ENCODE measurements at places on chromosomes 16 and 17.

DNA sequence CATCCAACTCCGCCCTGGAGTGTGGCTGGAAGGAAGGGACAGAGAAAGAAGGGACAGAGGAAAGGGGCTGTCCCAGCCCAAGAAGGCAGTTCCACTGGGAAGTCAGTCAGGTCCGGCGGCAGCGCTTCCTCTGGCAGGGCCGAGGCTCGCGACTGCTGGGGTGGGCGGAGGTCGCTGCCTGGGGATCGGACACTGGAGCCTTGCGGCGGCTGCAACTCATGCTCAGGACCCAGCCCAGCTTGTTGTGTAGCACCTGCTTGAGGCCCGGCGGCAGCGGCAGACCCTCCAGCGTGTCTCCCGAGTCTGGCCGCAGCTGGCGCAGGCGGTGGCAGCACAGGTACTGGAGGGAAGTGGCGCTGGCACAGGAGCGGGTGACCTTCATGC lies 4.0 kb upstream of the MRPS34 start:
- no peak for DNase-seq

GRCh38 chr17:31128241-31128640 lies 33.5 kb downstream of the NF1 start:
- no peak for DNase-seq

DNA sequence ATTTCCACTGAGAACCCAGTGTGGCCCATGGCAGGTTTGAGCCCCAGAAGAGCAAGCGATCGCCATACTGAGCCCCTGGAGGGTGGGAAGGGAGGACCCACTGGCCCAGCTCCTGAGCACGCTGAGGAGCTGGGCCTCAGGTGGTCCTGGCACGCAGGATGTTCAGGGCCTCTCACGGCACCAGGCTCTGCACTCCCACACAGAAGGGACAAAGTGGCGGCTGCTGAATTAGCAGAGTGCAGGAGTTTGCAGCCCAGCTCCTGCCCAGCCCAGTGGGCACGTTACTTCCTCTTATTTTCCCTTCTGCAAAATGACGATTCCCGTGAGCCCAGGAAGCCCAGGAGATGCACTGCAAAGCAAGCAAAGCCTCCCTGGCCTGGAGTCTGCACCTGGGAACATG lies 42.3 kb upstream of the MTSS2 start:
- no peak for DNase-seq

DNA sequence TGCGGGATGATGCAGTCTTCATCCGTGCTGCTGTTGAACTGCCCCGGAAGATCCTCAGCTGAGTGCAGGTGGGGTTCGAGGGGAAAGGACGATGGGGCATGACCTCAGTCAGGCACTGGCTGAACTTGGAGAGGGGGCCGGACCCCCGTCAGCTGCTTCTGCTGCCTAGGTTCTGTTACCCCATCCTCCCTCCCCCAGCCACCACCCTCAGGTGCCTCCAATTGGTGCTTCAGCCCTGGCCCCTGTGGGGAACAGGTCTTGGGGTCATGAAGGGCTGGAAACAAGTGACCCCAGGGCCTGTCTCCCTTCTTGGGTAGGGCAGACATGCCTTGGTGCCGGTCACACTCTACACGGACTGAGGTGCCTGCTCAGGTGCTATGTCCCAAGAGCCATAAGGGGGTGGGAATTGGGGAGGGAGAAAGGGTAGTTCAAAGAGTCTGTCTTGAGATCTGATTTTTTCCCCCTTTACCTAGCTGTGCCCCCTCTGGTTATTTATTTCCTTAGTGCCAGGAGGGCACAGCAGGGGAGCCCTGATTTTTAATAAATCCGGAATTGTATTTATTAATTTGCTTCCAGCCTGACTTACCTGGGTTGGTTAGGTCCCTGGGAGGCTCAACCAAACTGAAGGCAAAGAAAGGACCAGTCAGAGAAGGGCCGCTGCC lies 5.8 kb downstream of the TRAF4 start:
- no peak for DNase-seq

DNA sequence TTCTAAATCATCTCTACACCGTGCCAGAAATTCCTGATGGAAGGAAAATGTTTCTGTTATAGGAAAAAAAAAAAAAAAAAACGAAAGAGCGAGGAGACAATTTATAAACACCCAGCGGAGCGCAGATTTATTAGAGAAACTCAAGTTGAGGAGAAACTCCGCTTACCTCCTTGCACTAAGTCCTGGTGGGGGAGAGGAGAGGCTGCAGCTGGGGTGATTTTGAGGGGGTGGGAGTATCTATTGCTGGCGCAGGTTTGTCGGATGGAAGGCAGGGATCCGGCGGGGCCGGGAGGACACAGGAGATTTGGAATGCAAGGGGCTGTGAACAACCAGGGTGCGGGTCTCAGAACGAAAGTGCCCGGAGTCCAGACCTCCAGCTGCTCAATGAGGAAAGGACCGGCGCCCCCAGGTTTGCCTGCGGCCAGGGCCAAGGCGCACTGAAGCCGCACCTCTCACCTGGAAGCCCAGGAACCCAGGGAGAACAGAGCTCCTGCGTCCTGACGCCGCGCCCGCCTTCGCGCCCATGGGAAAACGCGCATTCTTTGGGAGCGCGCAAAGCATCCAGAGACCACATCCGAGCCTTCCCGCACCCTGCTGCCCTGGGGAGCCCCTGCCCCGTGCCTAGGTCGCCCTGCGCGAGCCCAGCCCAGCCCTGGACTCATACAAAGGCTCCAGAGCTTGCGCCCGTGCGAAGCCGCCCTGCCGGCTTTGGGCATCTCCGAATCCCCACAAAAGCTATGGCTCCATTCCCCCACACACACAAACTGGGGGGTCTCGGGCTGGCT lies 2.6 kb upstream of the HOXB8 start:
- DNase-seq, result no peak
